ENCODE measurements at places on chromosomes 3 and 15.

GRCh38 chr3:87197531-87197930, 29.6 kb upstream of the CHMP2B start:
- no peak for DNase-seq

- no peak for DNase-seq
These were observed 260.7 kb downstream of the PLOD2 start for GRCh38 chr3:145900056-145900829.

DNA sequence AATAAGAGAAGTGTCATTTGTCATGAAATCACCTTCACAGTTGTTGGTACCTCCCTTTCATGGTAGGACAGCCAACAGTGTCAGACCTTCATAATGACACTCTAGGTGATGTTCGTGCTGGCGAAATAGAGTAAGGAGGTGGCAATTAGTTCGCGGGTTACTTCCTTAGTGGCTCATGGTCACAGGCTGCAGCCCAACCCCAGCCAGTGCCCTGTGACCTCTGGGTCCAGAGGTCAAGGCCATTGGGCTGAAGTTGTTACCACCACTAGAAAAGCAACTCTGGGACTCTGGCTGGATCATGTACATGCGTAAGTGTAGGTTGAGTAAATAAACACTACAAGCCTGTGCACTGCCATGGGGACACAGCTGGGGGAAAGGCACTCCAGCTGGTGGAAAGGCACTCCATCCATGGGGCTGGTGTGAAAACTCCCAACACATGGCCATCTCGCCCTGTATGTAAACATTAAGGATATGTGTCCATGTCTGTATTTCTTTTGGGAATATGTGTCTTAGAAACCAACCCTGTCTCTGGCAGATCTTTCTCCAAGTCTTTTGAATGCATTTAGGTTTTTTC, 106.7 kb downstream of the RYK start:
- no peak for DNase-seq

- no peak for DNase-seq
These were observed 193.3 kb upstream of the TTC14 start for GRCh38 chr3:180408654-180409053.

DNA sequence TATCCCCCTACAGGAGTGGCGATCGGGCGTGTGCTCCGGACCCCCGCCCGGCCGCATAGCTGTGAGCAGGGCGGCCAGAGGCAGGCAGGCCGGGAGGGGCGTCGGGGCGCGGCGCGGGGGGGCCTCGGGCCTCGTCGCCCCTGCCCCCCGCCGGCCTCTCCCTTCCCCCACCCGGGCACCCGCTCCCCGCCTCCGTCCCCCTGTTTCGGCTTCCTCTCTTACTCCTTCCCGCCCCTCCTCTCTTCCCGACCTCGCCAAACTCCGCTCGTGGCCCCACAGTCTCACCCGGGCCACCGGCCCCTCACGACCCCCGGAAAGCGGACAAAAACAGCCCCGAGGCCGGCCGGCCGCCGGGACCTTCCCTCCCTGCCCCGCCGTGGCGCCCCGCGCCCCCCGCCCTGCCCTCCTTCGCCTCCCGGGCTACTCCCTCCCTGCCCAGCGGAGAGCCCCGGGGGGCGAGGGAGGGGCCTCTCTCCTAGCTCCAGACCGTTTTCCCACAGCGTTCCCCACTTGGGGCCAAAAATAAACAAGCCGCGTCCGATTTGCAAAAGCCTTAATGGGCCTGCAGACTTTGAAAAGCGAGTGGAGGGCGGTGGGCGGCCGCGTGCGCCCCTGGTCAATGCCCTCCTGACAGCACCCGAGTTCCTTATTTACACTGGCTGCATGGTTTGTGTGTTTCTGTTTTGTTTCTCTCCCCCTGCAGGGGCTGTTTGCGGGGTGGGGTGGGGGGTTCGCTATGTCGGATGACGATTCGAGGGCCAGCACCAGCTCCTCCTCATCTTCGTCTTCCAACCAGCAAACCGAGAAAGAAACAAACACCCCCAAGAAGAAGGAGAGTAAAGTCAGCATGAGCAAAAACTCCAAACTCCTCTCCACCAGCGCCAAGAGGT, 1.0 kb downstream of the UBE2E1 start:
- no peak for DNase-seq

DNA sequence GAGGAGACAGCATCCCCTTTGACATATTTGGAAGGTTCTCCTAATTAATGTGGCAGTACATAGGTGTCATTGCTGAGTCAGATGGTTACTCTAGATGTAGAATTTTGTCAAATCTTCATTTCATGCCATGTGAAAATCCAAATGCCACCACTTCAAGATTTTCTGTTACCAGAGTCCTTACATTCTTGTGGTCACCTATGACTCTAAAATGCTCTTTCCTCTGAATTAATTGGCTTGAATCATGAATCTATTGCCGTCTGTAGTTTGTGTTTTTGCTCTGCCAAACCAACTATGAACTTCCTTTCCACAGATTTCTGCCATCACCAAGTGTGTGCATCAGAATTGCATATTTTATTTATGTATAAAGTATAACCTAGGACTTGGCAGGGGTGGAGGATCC, 269.4 kb upstream of the ZPLD1 start:
- no peak for DNase-seq

GRCh38 chr15:92650966-92651365, 4.6 kb downstream of the FAM174B start:
- DNase-seq = no peak

Data from NCI-H2081 treated with DMSO at 0.1 percent for 48 hours (cell line).